Effector memory CD8-positive, alpha-beta T cell (primary cell): ENCODE measurements at places on chromosomes 1 and 21.

DNA sequence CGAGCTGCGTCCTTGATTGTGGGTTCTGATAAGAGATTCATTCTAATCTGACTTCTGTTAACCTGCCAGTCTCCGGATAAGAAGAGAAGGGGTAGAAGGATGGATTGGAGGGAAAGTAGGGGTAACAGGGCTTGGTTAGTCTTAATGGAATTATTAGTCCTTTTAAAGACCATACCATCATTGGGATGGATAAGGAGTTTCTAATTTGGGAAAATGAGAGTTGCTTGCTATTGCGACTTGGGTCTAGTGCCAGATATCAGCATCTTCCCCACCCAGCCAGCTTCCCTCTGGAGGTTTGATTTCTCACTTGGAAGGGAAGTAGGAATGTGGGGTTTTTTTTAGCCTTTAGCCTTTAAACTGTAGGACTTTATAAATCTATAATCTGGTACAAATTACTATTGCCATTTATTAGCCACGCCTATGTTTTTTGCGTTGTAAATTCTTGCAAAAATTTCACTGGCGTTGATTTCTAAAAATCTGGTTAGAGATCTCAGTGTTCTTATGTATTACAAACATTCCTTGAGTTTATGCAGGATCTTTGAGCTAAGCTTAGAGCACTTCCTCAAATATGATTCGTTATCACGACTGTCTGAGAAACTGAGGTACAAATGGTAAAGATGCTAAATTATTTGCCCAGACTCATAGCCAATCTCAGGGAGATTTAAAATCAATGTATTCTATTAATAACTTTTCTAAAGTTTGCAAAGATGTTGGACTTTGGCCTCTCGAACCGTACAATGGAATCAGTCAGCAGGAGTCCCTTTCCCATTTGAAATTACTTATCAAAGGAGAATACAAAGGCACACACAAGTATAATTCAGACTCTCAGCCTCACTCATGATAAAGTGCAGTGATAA lies 1.3 kb downstream of the FAM20B start:
- peaks cover 6% of the 10 kb centered on the region for H3K27me3 ChIP-seq
- H3K27ac ChIP-seq, result peak overlapping the region; percentile 81
- peaks cover 7% of the 10 kb centered on the region for H3K36me3 ChIP-seq
- no peak for DNase-seq
- peaks cover 60% of the 10 kb centered on the region for H3K4me1 ChIP-seq
- peak overlapping the region; percentile 81 for H3K4me3 ChIP-seq

DNA sequence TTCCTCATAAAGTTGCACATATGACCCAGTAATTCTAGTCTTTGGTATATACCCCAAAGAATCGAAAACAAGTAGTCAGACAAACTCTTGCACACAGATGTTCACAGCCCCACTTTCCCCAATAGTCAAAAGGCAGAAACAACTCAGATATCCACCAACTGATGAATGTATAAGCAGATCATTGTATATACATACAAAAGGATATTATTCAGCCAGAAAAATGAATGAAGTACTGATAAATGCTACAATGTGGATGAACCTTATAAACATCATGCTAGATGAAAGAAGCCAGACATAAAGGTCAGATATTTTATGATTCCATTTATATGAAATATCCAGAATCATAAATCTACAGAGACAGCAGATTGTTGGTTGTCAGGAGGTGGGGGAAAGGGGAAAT lies 27.3 kb downstream of the SHCBP1L start:
- no peak for DNase-seq
- H3K27me3 ChIP-seq, result peaks cover 14% of the 10 kb centered on the region
- H3K27ac ChIP-seq, result no peak overlapping the region
- no peaks in the 10 kb centered on the region for H3K36me3 ChIP-seq
- peaks cover 3% of the 10 kb centered on the region for H3K4me1 ChIP-seq

DNA sequence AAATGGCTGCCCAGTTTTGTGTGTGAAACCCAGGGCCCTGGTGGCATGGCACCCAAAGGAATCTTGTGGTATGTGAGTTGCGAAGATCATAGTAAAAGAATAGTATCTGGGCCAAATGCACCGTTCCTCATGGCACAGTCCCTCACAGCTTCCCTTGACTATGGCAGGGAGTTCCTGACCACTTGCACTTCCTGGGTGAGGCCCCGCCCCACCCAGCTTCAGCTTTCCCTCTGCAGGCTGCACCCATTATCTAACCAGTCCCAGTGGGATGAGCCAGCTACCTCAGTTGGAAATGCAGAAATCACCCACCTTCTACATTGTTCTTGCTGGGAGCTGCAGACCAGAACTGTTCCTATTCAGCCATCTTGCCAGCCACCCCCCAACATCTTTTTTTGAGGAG lies 63.0 kb downstream of the SLC5A9 start:
- no peak overlapping the region for H3K27ac ChIP-seq
- no peaks in the 10 kb centered on the region for H3K4me1 ChIP-seq
- H3K4me3 ChIP-seq, result no peak overlapping the region
- no peak for DNase-seq

DNA sequence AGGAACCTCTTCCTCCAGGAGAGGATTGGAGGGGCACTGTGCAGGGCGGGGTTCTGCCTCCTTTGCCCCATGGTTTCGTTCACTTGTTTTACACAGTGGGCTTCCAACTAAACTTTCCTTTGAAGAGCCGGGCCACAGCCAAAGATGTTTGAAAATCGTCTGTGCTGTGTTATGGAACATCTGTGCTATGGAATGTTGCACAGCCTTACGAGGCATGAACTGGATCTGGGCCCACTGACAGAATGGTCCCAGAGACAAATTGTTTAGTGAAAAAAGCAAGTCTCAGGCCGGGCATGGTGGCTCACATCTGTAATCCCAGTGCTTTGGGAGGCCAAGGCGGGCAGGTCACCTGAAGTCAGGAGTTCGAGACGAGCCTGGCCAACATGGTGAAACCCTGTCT lies 12.6 kb upstream of the MEF2D start:
- H3K27me3 ChIP-seq, result peaks cover 24% of the 10 kb centered on the region
- H3K27ac ChIP-seq, result no peak overlapping the region
- no peak for DNase-seq
- peaks cover 19% of the 10 kb centered on the region for H3K4me1 ChIP-seq

GRCh38 chr1:171841931-171842761 lies 848 bp downstream of the DNM3 start:
- peaks cover 25% of the 10 kb centered on the region for H3K27me3 ChIP-seq
- H3K27ac ChIP-seq, result peak overlapping the region; percentile 41
- H3K4me1 ChIP-seq, result peaks cover 12% of the 10 kb centered on the region
- H3K36me3 ChIP-seq, result peaks cover 7% of the 10 kb centered on the region
- DNase-seq, result peak; percentile 2
- H3K4me3 ChIP-seq, result peak overlapping the region; percentile 83

GRCh38 chr1:230267338-230268065 lies 158.6 kb downstream of the PGBD5 start:
- no peaks in the 10 kb centered on the region for H3K27me3 ChIP-seq
- no peak for DNase-seq
- H3K36me3 ChIP-seq, result peaks cover 20% of the 10 kb centered on the region
- H3K4me3 ChIP-seq, result no peak overlapping the region

- H3K27me3 ChIP-seq, result no peaks in the 10 kb centered on the region
- DNase-seq, result no peak
Observed at GRCh38 chr21:34203851-34204420, 130.6 kb downstream of the MRPS6 start.

DNA sequence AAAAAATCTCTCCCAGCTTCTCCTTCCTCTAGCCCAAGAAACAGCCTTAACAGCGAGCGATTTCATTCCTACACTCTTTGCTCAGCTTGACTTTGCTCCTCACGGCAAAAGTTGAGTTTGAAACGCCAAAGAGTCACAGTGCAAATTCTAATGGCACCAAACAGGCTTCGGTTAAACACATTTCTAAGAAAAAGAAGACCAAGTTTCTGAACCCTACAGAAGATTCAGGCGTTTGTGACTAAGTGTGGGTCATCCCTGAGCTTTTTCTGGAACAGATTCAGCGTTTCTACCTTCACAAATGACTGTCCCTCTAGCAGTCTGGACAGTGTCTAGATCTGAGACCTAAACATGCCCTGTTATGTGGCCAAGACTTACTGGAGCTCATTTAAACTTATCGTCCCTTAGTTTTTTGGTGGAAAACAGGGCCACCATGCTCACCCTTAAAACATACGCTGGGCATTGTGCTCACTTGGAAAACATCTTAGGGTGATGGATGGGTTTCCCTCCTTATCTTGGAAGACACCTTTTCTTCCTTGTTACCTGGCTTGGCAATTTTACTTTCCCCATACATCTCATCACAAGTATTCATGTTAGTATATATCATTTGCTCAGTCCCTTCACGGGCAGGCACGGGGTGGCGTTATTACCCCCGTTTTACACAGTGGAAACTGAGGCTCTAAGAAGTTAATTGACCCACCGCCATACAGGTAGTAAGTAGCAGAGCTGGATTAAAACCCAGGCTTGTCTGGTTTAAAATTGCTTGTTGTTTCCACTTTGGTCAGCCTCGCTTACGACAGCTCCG lies 1.0 kb downstream of the C1orf198 start:
- H3K4me3 ChIP-seq, result peak overlapping the region; percentile 87
- no peak for DNase-seq
- peaks cover 4% of the 10 kb centered on the region for H3K36me3 ChIP-seq
- H3K4me1 ChIP-seq, result peaks cover 22% of the 10 kb centered on the region

DNA sequence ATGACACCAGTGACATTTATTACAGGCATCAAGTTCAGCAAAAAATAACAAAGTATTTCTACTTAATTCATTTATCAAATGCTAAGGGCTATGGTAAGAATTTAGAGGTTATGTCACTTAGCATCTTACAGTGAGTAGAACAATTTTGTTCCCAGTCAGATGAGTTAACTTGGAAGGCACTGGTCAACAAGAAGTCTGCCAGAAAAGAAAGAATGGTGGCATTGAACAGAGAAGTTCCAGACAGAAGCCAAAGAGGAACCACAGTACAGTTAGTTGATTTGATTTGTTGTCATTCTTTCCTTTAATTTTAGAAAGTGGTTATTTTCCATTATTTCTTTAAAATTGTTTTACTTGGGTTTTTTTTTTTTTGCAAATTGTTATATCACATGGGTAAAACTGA lies 232.2 kb upstream of the PKN2 start:
- no peak for DNase-seq
- no peaks in the 10 kb centered on the region for H3K36me3 ChIP-seq
- H3K27me3 ChIP-seq, result no peaks in the 10 kb centered on the region
- H3K27ac ChIP-seq, result no peak overlapping the region
- H3K4me3 ChIP-seq, result no peak overlapping the region
- no peaks in the 10 kb centered on the region for H3K4me1 ChIP-seq

DNA sequence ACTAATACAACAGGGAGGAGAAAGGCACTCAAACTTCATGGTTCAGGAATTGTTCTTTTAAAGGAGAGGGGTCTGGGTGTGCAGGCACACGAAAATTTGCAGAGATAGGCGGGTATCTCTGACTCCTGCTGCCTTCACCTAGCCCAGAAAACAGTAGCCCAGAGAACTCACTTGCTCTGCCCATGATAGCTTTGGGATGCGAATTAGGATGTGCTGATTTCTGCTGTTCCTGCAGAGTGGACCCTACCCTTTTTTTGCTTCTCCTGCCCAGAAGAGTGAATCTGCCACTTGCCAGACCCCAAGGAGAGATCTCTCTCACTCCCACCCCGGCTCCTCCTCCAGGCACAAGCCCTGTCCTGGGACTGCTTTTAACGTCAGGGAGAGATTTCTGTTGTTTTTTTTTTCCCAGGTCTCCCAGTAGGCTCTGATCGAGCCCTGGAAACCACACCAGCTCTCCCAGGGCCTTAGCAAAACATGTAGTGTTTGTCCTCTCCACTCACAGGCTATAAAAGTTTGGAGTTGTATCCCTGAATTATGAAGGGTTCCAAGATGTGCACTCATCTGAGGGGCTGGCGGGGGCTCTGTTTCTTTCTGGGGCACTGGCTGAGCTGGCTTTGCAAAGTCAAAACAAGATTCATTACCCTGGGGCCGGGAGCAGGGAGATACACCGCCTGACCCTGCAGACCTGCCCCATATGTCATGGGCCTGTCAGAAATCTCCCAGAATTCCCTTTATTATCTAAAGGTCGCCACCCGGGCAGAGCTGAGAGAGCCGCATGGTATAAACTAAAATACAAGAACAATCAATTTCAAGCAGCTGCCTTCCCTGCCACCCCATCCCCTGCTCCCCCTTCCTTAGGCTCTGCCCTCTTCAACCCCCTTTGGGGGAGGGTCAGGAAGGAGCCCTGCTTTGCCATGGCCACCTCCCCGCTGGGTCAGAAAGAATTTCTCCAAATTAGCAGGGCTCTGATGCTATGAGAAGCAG lies 17.9 kb downstream of the PLXNA2 start:
- H3K27me3 ChIP-seq, result peaks cover 92% of the 10 kb centered on the region
- no peaks in the 10 kb centered on the region for H3K36me3 ChIP-seq
- H3K27ac ChIP-seq, result no peak overlapping the region
- no peak overlapping the region for H3K4me3 ChIP-seq
- no peaks in the 10 kb centered on the region for H3K4me1 ChIP-seq

DNA sequence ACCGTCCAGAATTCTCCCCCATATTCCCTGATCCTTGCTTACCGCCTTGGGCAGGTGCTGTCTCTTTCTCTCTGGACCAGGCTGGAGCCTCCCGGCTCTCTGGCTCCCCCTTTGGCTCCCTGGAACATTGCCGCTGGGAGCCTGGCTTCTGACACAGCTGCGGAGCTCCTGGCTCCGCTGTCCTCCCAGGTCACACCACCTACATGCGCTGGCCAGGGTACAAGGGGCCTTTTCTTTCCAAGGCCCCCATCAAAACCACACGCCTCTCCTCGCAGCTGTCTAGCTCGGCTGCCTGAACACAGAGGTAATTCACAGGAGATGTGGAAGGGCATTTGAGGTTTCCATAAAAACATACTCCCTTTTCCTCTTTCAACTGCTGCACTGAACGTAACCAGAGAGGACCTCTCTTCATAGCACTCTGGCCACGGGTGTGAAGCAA lies 7.5 kb upstream of the ZNF648 start:
- H3K4me1 ChIP-seq, result peaks cover 6% of the 10 kb centered on the region
- H3K27ac ChIP-seq, result no peak overlapping the region
- H3K36me3 ChIP-seq, result no peaks in the 10 kb centered on the region

GRCh38 chr1:103525114-103525606 lies 339 bp upstream of the RNPC3 start:
- H3K27ac ChIP-seq, result peak overlapping the region; percentile 97
- peaks cover 17% of the 10 kb centered on the region for H3K36me3 ChIP-seq
- DNase-seq, result no peak
- peak overlapping the region; percentile 98 for H3K4me3 ChIP-seq
- H3K27me3 ChIP-seq, result no peaks in the 10 kb centered on the region

DNA sequence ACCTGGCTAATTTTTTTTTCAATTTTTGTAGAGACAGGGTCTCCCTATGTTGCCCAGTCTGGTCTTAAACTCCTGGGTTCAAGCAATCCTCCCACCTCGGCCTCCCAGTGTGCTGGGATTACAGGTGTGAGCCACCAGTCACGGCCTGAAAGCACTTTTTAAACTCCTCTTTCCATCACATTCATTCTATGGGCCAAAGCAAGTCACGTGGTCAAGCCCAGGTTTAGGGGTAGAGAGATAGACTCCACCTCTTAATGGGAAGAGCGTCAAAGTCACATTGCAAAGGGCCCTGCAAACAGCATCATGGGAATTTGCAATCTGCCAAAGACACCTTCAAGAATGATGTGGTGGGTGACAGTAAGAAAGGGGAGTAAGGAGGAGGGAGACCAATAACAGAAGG lies 7.1 kb downstream of the ATP1A4 start:
- no peak for DNase-seq
- no peaks in the 10 kb centered on the region for H3K36me3 ChIP-seq
- H3K4me1 ChIP-seq, result no peaks in the 10 kb centered on the region
- peaks cover 6% of the 10 kb centered on the region for H3K27me3 ChIP-seq
- no peak overlapping the region for H3K4me3 ChIP-seq
